ENCODE measurements at places on chromosomes 12 and 14.
A peak's percentile ranks its signal among the peaks of the same experiment; 100 is the strongest.

DNA sequence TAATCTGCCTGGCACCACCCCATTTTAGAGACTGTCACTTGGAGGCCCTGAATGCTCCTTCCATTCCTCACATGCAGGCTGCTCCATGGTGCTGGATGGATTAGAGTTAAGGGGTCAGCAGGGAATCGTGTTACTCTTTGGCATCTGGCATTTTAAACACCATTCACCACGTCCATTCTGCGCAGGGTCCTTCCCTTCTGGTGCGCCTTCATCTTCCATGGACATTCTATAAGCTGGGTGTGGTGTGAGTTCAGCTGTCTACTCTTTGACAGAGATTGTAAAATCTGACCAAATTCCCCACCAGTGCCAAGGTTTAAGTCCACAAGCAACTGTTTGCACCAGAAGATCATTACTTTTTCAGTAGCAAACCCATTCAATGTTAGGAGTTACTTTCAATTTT, 47.8 kb downstream of the GIT2 start:
- no peak for DNase-seq

GRCh38 chr12:67541625-67541991, 106.9 kb upstream of the DYRK2 start:
- DNase-seq: no peak

DNA sequence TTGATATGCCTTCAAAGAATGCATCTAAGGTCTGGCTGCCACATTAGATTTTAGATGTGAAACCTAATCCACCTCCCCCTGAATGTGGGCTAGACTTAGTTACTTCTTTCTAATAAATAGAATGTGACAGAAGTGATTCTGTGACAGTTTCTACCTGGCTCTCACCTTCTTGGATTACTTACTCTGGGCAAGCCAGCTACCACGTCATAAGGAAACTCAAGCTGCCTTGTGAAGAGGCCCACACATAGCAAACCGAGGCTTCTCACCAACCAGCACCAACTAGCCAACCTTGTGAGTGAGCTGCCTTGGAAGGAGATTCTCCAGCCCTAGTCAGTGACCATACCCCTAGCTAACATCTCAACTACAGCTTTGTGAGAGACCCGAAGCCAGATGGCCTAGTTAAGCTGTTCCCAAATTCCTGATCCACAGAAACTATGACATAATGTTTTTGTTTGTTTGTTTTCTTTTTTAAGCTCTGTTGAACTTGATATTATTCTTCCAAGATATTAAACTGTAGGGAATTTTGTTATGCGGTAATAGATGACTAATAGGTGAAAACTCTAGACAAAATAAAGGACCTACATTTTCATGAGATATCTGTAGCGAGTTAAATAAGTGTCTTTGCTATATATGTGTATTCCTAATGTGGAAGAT, 6.2 kb downstream of the GPR19 start:
- no peak for DNase-seq

GRCh38 chr12:132467511-132467910, 22.4 kb upstream of the FBRSL1 start:
- no peak for DNase-seq

DNA sequence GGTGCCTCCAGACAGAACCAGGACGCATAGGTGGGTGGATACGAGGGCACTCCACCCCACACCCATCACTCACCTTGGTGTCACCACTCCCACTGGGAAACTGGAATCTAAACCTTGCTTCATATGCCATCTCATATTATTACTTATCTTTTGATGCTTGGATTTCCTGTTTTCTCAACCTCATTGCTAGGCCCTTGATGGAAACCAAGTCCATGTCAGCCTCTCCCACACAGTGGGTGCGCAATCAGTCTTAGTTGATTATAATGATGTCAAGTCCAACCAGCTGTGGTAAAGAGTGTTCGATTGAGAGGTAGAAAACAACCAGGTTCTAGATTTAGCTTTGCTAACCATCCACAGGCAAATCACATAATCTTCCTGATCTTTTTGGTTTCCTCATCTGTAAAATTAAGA, 584 bp upstream of the DDHD1 start:
- DNase-seq: no peak

DNA sequence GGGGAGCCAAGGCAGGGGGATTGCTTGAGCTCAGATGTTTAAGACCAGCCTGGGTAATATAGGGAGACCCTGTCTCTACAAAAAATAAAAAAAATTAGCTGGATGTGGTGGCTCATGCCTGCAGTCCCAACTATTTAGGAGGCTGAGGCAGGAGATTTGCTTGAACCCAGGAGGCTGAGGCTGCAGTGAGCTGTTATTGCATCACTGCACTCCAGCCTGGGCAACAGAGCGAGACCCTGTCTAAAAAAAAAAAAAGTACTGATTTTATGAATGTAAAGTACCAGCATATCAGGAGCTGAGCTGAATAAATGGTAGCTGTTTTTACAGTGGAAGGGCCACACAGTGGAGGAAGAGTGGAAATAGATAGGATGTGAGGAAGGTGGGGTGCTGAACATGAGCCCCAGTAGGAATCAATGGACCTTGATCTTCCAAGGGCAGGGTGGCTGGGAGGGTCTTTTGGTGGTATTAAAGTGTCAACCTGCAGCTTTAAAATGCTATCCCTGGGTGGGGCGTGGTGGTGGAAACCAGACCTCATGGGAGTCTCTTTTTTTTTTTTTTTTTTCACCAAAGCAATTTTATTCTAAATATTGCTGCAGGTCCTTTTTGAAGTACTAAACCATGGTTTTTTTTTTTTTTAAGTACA, 2.2 kb downstream of the ATP23 start:
- no peak for DNase-seq

DNA sequence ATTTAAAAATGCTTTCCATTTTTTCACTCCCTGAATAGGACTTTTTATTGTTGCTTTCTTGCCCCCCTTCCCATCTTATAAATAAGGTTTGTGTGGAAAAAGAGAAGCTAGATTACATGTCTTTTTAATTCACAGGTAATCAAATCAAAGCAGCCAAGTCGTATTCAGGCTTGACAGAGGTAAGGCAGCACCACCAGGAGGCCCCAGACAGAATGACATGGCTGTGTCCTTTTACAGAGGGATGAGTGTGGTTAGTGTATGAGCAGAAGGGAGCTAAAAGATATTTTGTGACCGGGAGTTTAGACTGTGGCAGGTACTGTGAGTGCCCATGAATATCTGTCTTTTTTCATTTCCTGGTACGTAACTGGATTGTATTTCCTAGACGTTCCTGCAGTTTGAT, 596.1 kb downstream of the ETNK1 start:
- no peak for DNase-seq

GRCh38 chr14:32719601-32720000, 219.1 kb upstream of the NPAS3 start:
- DNase-seq: no peak

- no peak for DNase-seq
Observed at GRCh38 chr12:105569886-105570285, 239.4 kb downstream of the C12orf75 start.

GRCh38 chr14:79009286-79009685, 839.1 kb downstream of the NRXN3 start:
- no peak for DNase-seq

GRCh38 chr14:82855912-82856391, 1322.3 kb upstream of the SEL1L start:
- no peak for DNase-seq

DNA sequence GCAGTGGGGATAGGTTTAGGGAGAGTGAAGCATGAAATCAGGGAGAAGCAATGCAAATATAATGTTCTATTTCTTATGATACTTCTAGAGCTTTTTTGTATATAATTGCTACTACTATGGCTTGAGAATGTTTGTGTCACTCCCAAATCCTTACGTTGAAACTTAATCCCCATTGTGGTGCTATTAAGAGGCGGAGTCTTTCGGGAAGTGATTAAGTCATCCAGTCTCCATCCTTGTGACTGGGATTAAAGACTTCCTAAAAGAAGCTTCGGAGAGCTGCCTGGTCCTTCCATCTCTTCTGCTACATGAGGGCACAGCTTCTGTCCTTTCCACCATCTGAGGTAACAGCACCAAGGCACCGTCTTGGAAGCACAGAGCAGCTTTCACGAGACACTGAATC, 81.2 kb downstream of the COX16 start:
- no peak for DNase-seq

DNA sequence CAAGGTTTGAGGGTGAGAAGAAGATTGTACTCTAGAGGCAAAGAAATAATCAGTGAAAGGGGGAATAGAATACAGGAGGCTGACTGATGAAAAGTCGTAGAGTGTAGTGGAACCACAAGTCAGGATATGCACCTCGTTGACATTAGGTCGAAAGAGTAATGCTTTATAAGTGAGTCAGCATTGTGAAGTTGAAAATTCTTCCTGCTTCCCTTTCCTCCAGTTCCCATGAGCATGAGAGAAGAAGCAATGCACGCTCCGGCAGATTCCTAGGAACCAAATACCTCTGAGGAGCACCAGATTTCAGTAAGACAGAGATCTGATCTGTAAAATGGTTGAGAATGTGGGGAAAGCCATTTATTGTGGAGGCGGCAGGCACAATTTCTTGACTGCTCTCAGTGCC, 16.5 kb downstream of the CCER1 start:
- no peak for DNase-seq

- DNase-seq: no peak
Observed at GRCh38 chr12:96670334-96670899, 181.0 kb downstream of the CFAP54 start.

- no peak for DNase-seq
Observed at GRCh38 chr12:114691196-114691595, 7.2 kb upstream of the TBX3 start.

- DNase-seq: no peak
Observed at GRCh38 chr12:30796891-30797371, 42.2 kb upstream of the CAPRIN2 start.

- DNase-seq: peak; percentile 91
Observed at GRCh38 chr12:53380104-53380793, at the start of gene SP1. Gene SP1 (plus strand): TSS chr12:53380176. CDS start chr12:53380292, 116 bp downstream.

- no peak for DNase-seq
Observed at GRCh38 chr12:38543151-38543550, 226.6 kb downstream of the ALG10B start.

- no peak for DNase-seq
Observed at GRCh38 chr12:22653791-22654190, 28.8 kb downstream of the ETNK1 start.

GRCh38 chr12:63003223-63003819, 68.4 kb upstream of the PPM1H start:
- no peak for DNase-seq

GRCh38 chr12:31234955-31235867, 90.7 kb downstream of the SINHCAF start:
- no peak for DNase-seq

GRCh38 chr14:21748869-21749303, 75.3 kb upstream of the OR4E1 start:
- peak; percentile 71 for DNase-seq

DNA sequence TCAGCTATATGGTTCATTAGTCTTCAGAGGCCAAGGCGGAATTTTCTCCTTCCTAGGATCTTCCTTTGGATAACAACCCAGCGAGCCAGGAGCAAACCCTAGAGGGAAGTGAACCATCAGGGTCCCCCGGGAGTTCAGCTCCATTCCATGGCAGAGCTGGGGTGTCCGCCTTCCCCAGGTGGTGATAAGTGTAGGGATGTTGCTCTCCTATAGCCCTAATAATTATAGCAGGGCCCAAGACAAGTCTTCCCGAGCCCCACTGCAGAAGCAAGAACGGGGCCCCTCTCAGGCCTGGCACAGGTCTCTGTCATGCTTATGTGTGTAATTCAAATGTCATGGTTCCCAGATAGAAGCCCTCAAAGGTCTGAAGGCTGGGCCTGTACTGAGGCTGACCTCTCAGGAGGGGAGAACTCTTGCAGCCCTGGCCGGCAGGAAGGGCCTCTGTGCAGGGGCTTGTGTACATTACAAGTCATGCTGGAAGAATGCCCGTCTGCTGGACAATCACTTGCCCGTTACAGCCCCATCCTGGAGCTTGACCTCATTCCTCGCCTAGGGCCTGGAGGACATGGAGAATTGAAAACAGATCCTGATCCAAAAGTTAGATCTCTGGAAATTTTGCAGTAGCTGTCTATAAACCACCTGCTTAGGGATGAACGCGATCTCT, 17.3 kb downstream of the LRTM2 start:
- DNase-seq: no peak

- no peak for DNase-seq
Observed at GRCh38 chr14:69101331-69101826, 51.5 kb downstream of the DCAF5 start.

DNA sequence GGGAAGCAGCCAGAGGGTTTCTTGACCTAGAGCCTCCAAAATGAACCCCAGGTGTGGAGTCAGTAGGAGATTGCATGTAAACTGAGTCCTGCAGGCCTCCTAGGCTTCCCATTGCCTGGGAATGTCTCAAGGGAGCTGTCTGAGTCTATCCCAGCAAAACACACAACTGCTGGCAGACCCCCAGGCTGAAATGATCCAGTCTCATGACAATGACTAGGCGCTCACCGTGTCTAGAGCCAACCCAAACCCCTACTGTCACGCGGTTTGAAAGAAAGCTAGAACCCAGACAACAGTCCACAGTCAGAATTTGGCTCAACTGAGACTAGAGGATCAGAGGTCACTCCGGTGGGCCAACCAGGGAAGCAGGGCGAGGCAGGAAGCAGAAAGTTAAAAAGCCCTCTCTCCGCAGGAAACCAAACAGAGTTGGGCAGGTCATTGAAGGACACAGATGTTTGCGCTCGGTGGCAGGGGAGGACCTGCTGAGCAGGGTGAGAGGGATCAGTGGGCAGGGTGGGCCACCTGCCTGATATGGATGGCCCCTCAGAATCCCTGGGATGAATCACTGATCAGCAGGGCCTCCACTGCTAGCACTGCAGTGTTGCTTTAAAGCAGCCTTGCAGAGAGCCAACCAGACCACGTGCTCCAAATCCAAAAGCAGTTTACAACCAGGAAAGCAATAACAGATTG, 23.8 kb downstream of the ACTN1 start:
- DNase-seq: no peak

DNA sequence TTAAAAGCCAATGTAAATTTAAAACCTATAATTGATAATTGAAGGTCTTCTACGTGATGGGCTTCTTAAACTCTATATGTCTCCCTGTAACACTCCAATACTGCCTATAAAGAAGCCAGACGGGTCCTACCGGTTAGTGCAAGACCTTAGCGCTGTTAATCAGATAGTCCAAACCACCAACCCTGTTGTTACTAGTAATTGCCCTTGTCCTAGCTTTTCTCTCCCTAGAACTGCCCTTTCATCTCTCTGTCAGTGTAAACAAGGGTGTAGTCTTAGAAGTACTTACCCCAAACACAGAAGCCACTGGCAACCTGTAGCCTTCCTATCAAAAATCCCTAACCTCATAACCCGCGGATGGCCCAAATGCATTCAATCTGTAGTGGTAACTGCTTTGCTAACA, 243.0 kb upstream of the DIO3 start:
- DNase-seq: no peak

- no peak for DNase-seq
Observed at GRCh38 chr12:88247241-88247643, 105.1 kb downstream of the TMTC3 start.

DNA sequence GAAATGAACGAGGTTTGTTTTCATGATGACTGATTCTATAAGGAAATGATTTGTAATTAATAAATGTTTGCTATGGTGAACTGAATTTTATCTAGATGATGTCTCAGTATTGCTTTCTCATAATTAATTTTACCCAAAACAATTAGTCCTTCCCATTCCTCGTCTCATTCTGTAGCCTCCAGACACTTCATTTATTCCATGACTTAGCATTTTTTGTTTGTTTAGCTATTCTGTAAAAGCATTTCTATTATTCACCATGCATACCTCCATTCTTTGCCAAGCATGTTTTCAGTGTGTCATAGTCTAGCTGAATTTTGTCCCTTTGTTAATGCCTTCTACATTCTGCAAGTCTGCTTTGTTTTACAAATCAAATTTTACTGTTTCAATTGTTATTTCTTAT, 137.4 kb upstream of the RPL10L start:
- no peak for DNase-seq

- DNase-seq: no peak
Observed at GRCh38 chr12:101536069-101536674, 58.6 kb upstream of the MYBPC1 start.
